HFFc6 (cell line): ENCODE measurements at places on chromosomes 6 and 20. TPM values are rescaled to one million over a fixed set of nuclear protein-coding genes. Genes with fewer than 3 reads are reported as not detected.
A peak's percentile ranks its signal among the peaks of the same experiment; 100 is the strongest.

SIRPA gene
- 44.6 to 58.5 TPM (median 51.2 TPM) in 3 replicates for total RNA-seq

DNA sequence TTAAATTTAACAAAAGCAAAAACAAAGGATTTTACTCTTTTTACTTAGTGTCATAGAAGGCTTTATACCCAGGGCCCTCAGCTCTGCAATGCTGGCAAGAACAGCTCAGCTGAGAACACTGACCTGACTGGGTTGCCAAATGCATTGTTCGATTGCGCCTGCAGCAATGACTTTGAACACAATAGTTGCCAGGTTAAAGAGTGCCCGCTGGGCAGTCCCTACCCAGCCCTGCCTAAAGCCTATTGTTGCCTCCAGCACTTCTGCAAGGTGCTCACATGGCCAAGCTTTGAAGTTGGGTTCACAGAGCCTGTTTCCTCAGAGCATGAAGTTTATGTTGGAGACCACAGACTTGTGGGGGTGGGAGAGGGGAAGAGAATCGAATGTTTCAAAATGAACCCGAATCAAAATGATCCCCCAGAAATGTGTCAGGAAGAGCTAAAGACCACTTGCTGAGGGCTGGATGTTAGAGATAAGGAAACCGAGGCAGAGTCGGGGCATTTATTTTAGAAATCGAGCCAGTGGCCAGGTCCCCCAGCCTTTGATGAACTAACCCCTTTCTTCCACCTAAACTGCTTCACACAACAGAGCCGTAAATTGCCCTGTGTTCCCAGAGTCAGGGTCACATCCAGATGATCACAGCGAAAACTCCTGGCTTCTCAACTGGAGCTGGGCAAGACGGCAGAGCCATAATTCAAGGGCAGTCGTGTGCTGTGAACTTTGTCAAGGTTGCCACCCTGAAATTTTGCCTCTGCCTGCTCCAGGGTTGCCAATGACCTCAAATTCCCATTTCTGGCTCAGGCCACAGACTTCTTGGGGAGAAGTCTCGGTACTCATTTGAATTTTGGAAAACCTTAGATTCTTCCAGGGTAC, 55.0 kb downstream of the FOXA2 start:
- no peak for DNase-seq

DNA sequence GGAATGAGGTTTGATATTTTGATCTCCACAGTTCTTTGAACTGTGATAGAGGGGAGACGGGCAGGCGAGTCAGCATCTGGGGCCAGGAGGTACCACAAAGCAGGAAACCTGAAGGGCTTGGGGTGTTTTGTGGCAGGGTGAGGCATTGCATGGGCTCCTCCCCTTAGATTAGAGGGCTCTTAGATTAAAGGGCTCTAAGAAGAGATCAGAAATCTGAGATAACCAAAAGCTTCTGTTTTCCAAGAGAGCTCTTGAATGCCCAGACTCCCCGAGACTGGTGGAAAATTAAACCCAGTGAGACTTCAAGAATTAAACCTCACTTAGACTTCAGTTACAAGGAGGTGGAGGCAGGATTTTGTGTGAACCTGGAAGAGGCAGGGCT, 2.4 kb upstream of the GPX5 start:
- no peak for DNase-seq

GRCh38 chr6:36753671-36754405, 56.2 kb downstream of the RAB44 start:
- peak; percentile 50 for DNase-seq
